ENCODE measurements at places on chromosomes 3 and 15.

DNA sequence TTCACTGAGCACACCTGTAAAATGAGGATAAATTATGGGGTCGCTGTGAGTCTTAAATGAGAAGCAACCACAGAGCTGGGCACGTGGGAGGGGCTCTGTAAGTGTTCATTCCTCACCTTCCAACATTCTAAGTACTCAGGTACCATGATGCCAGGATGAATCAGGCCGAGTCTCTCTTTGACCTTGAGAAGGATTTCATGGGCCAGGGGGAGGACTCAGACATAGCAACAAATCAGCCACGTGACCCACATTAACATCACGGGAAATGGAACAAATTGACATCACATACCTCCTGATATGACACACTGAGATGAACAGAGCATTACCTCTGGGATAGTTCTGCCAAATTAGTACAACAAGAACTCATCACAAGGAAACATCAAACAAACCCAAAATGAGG is 35.2 kb upstream of the USP3 start:
- DNase-seq = no peak

DNA sequence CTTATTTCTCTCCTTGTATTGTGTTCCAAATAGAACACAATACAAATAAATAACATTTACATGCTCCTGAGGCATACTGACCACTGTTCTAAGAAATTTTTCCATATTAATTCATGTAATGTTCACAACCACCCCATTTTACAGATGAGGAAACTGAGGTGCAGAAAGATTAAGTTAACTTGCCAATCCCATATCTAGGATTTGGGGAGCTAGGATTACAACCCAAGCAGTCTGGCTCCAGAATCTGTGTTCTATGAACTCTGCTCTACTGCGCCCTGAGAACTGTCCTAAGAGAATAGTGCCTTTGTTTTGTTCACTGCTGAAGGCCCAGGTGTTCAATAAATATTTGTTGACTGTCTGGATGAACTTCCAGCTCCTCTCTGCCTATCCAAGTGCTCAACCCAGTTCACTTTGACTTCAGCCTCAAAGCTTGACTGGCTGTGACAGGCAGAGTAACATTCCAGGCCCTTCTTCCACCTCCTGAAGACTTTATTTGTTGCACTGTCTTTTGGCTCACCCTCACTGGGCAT is 3.1 kb downstream of the NEK10 start:
- no peak for DNase-seq

- no peak for DNase-seq
Measured at GRCh38 chr3:194930377-194931204, 244.9 kb downstream of the FAM43A start.

DNA sequence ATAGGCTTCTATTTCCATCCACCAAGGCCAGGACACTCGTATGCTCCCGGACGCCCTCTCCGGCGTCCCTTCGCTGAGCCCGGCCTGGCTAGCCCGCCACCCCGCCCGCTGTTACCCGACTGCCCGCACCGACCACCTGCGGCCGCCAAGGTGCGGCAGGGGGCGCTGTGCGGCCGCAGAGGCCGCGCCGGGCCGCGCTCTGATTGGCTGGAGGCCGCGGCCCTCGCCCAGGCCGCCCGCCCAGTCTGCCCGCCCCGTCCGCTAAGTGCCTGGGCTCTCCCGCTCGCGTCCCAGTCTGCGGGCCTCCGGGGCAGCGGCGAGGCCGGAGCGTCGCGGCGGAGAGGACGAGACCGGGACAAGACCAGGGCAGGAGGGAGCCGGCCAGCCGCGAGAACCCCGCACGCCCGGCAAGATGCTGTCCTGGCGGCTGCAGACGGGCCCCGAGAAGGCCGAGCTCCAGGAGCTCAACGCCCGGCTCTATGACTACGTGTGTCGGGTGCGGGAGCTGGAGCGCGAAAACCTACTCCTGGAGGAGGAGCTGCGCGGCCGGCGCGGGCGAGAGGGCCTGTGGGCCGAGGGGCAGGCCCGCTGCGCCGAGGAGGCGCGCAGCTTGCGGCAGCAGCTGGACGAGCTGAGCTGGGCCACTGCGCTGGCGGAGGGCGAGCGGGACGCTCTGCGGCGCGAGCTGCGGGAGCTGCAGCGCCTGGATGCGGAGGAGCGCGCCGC is at the start of gene SYNM:
Gene SYNM, plus strand, starts transcription at position 293 of the 726 bp plus-strand sequence. Its CDS starts 120 bp downstream, at position 413.
- no peak for DNase-seq

- no peak for DNase-seq
Measured at GRCh38 chr3:69710153-69710977, 28.9 kb upstream of the MITF start.

- no peak for DNase-seq
Measured at GRCh38 chr15:71599418-71600151, 210.8 kb upstream of the NR2E3 start.

GRCh38 chr15:99137877-99138276 is 33.0 kb downstream of the SYNM start:
- DNase-seq = no peak

- no peak for DNase-seq
Measured at GRCh38 chr15:43165801-43166325, 19.3 kb upstream of the CCNDBP1 start.

DNA sequence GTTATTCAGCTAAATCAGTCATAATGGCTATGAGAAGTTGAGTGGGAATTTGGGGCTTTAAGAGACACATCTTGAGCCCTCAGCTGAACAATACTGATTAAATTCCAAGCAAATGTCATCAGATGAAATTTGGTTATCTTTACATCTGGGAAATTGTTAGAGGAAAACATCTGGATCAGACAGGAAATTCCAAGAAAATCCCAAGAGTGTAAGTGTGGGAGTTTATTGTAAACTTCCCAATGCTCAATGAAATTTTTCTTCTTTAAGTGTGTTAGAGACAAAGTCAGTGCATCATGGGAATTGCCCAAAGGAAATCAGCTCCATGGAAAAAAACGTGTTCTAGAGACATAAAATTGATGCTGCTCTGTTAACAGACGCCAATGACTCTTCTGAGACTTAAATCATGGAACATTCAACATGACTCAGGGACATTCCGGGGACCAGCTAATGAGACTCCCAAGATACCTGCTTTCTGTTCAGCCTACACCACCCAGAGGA is 19.8 kb upstream of the DCLK3 start:
- no peak for DNase-seq

DNA sequence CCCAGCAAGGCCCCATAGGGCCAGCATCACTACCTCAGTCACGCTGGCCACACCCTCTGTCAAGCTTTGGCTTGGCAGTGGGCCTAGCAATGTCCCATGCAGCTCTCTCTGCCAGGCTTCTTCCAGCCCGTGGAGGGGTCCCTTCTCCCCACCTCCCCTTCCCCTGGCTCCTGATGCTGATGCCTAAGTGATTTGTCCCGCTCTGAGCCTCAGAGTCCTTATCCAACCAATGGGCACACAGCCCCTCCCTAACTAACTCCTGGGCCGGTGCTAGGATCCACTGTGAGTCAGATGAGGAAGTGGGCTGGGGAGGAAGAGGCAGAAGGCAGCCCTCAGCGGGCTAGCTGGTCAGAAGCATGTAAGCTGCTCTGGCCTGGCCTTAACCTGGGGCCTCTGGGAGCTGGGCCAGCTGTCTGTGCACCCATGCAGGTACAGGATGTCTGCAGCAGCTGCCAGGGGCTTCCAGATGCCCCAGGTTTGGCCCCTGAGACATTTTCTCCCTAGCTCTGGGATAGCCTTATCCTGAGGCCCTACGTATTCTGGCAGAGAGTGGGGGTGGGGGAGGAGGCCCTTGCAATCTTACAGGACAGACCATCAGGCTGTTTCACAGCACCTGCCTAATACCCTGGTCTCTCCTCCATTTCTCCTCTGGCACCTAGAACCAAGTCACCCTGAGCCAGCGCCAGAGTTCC is 740 bp upstream of the ZBTB47 start:
- no peak for DNase-seq

DNA sequence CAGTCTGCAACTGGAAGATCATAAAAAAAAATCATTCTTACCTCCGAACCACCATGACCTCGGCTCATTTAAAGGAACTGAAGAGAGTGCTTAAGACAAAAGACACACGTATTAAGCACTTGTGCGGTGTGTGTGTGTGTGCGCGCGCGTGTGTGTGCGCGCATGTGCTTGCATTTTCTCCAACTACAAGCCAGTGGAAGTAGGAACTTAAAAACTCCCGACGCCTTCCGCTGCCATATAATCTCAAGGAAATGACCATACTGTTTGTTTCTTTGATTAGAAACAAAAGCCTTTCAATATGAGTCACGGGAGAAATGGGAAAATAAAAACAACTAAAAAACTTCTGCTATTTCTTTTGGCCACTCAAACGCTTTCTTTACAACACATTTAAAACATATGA is 32.4 kb downstream of the FRMD4B start:
- DNase-seq = no peak

GRCh38 chr3:8555113-8555661 is 53.6 kb downstream of the LMCD1 start:
- DNase-seq = no peak

DNA sequence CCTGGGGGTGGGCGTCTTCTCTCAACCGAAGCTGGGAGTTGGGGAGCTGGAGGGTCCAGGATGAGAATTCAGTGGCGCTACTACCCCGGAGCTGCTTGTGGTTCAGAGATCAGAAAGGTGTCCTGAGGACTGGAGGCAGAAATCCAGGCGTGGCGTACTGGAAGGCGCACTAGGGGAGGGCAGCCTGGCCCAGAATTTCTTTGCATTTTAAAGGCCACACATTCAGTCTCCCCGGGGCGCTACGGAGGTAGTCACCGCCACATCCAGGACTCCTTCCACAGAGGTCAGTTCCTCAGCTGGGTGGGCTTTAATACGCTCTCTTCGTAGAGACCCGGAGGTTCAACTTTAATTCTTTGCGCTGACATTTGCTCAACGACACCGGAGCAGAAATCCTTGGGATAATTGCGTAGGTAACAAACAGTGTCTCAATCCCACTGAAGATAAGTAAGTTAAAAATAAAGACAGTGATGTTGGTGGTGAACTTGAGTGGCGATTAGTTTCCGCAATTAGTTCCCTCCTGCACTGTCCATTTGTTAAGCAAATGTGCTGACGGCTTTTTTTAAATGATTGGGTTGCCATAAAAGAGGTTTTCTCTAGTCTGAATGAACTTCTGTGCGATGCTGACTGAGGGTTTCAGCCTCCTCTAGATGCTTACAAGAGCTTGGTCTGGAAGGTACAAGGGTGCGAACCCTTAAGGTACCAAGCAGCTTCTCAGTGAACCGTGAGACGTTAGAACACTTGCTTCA is 535 bp downstream of the MCTP2 start:
- DNase-seq = no peak

- DNase-seq = no peak
Measured at GRCh38 chr3:126998320-126998719, 15.4 kb downstream of the PLXNA1 start.

GRCh38 chr3:140584549-140584948 is 93.3 kb upstream of the TRIM42 start:
- DNase-seq = no peak

GRCh38 chr15:29685156-29686078 is 136.9 kb downstream of the TJP1 start:
- no peak for DNase-seq

- peak; percentile 70 for DNase-seq
Measured at GRCh38 chr15:69758810-69759790, 306.5 kb downstream of the RPLP1 start.

DNA sequence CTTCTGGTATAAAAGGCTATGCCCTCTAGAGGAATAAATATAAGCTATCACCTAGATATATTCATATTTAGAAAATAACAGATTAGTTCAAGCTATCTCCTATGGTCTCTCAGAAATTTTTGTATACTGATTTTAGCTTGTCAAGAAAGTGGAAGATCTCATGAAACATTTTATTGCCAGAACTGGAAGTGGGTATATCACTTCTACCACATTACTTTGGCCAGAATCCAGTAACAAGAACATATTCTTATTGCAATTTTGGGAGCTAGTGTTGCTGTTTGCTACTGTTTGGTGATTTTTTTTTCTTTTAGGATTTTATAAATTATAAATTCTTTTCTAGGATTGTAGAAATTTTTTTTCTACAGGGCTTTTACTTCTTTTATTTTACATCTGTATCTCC is 14.2 kb upstream of the DIPK2A start:
- no peak for DNase-seq

DNA sequence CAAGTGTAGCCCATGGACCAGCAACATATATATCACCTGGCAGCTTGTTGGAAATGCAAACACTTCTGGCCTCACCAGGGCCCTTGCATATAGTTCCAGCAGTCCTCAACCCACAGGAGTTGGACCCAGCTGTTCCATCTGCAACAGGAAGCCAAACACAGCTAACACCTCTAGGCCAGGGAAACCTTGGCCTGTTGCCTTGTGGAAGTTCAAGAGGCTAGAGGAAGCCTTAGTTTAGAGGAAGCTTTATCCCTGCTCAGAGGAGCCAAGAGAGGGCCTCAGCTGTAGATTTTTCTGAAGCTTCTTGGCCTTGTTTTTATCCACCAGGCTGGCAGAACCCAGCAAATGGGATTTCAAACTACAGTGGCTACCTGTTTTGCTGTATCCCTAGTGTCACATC is 11.4 kb downstream of the FHIT start:
- no peak for DNase-seq

- DNase-seq = no peak
Measured at GRCh38 chr3:5205165-5205941, 17.8 kb downstream of the EDEM1 start.

- DNase-seq = no peak
Measured at GRCh38 chr15:65920121-65920520, 50.8 kb downstream of the RAB11A start.

DNA sequence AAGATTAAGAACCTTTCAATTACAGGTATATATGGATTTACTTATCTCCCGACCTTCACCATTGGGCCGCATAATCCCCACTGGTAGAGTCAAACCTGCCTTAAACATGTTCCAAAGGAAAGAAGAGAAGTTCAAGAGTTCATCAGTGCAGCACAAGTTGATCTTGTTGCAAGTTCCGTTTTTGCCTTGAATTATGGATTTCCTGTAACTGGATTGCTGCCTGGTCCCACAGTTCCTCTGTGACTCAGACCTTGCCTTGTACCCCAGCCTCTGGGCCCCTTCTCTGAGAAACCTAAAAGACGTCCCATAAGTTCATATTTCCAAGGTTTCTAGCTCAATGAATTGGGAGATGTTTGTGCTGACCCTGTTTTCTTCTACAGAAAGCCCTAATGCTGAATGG is 112.5 kb upstream of the THBS1 start:
- DNase-seq = no peak

GRCh38 chr3:131494706-131495105 is 8.1 kb downstream of the MRPL3 start:
- no peak for DNase-seq

DNA sequence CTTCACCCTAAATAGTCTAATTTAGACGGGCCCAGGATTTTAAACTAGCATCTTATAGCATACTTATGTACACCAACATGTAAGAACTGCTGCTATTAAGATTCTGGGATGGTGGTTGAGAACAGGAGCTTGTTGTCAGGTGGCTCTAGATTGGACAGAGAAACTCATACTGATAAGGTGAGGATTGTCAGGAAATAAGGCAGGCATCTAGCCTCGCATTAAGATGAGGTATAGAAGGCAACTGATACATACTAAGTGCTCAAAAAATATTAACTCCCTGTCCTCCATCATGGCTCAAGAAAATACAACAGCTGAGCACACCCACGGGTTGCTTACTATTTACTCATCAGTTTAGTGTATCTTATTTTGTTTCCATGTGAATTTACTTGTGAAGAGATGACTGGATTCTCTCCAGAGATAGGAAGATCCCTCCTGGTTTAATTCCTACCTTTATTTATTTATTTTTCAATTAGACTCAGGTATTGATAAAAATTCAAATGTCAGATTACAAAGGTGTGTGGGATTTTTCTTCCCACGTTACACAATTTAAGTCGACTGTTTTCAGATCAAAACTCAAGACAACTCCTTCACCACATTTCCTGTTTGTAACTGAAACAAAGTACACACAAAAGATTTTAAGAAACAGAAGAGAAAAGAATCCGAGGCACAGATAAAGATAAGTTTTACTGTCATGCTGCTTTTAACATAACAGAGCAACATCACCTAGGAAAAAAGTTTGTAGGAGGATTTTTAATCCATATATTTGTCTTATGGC is at the start of gene TRAT1:
Gene TRAT1, plus strand, starts transcription at position 664 of the 775 bp plus-strand sequence. CDS start 142 bp downstream, outside the sequence.
- DNase-seq = no peak
